ENCODE measurements at places on chromosomes 5 and 9. TPM values are rescaled to one million over a fixed set of nuclear protein-coding genes. Genes with fewer than 3 reads are reported as not detected.

TEX48 gene
- not detected for total RNA-seq

OGN gene
- not detected for total RNA-seq

CEL gene
- total RNA-seq = 0.50 TPM

ALDOB gene
- not detected for total RNA-seq

RANBP17 gene
- 12.8 TPM for total RNA-seq

ARL14EPL gene
- not detected for total RNA-seq

PCDHB2 gene
- total RNA-seq = 6.8 TPM

INPP5E gene
- 7.8 TPM for total RNA-seq

HSPB3 gene
- total RNA-seq = not detected

SEMA5A gene
- 10.2 TPM for total RNA-seq

PTCH1 gene
- 7.0 TPM for total RNA-seq

CAVIN4 gene
- total RNA-seq = 0.33 TPM

PLEKHG4B gene
- 1.8 TPM for total RNA-seq

AGXT2 gene
- total RNA-seq = not detected

RNF38 gene
- 12.9 TPM for total RNA-seq

ESM1 gene
- total RNA-seq = not detected

RNF145 gene
- 78.9 TPM for total RNA-seq

GOLM1 gene
- 19.9 TPM for total RNA-seq

FGFR4 gene
- total RNA-seq = 1.3 TPM

NEUROG1 gene
- total RNA-seq = not detected

IFNA13 gene
- not detected for total RNA-seq

ELAVL2 gene
- 0.67 TPM for total RNA-seq
